ENCODE measurements at places on chromosomes 7 and 10.

GRCh38 chr10:132502544-132503300 is 34.9 kb upstream of the INPP5A start:
- no peak for DNase-seq

DNA sequence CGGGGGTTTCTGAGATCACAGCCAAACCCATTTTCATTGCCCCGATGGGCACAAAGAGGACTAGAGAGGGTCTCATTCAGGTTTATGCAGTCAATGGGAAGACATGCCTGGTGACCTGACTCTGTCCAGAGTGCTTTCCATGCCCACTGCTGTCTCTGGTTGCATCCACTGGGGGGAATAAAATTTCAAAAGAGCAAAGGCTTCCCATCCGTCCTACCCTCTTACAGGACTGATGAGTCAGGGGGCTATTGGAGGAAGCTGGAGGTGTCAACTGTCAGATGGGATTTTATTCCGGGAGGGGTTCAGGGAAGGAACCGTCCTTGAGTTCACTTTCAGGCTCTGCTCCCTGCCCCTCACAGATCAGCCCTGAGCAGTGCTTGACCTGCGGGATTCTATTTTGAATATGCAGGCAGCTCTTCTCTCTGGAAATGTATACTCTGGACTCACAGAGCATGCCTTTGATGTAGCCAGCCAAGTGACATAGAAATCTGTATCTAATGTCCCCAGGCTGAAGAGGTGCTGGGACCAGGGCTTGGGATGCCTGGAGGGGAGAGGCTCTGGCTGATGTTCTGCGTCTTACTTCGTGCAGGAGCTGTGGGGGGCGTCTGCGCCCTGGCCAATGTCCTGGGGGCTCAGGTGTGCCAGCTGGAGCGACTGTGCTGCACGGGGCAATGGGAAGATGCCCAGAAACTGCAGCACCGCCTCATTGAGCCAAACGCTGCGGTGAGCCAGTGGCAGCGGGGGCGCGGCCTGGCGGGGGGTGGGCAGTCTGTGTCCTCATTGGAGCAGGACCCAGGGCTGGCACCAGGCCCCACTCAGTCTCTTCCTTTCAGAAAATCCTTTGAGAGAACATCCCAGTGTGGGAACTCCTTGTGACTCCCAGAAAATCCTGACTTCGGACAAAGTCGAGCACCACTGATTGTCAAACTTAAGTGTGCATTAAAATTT is 12.0 kb downstream of the C10orf62 start:
- DNase-seq: no peak

DNA sequence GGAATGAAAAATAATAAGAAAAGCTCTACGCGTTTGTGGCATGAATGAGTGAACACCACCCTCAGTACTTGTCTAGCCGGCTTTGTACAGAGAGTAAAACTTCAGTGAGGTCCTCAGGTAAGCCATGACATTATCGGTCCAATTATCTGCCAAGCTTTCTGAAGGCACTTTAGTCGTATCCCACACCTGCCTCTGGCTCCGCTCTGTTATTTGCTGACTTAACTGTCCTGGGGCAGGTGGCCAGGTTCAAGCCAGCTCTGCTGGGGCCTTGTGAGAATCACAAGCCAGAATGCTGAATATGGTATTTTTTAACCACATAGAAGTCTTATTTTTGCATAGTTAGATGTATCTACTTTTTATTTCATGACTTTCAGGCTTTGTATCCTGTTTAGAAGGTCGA is 66.0 kb upstream of the FHIP2A start:
- no peak for DNase-seq

- DNase-seq: peak; percentile 40
Measured at GRCh38 chr7:117047496-117047895, 94.2 kb downstream of the ST7 start.

DNA sequence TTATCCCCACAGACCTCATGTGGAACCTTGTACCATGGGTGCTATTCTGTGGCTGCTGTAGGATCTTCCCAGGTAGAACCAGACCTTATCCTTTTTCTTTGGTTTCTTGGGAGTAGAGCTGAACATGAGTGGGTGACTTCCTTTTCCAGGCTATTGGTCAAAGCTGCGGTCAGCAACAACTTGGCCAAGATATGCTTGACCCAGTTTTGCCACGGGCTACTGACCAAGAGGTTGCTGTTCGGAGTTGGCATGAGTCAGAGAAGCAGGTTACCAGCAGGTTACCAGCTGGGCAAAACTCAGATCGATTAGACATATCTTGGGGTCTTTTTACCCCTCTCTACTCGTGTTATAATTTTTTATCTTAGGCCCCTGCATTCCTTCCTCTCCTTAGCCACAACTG is 36.7 kb upstream of the HDAC9 start:
- no peak for DNase-seq

DNA sequence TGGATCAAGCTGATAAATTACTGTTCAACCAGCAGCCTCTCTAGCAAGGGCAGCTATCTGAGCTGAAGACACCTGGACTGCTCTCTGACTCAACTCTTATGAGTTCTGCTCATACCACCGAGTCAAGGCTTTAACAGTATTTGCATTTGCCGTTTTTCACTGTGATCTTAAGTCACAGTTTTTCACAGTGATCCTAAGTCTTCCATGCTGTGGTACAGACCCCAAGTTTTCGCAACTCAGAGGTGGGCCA is 31.3 kb downstream of the PIP4K2A start:
- no peak for DNase-seq

- DNase-seq: no peak
Measured at GRCh38 chr7:104005197-104005596, 15.7 kb upstream of the RELN start.

GRCh38 chr7:31850601-31851000 is 163.6 kb downstream of the PPP1R17 start:
- DNase-seq: no peak

- no peak for DNase-seq
Measured at GRCh38 chr7:26618449-26618848, 245.9 kb downstream of the SKAP2 start.

DNA sequence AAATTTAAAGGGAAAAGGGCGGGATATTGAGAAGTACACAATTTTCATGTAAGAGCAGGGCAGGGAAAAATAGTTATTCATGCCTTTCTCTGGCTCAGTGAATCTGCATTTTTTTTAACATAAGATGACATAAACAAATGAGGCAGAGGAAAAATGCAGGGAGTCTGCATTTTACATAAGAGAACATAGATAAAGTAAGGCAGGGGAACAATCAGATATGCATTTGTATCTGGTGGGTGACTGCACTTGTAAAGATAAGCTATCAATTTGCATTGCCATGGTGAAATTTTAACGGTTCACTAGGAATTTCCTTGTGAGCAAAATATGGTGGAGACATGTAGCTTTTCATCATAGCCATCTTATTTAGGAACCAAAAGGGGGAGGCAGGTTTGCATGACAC is 33.5 kb downstream of the ALOX5 start:
- no peak for DNase-seq

DNA sequence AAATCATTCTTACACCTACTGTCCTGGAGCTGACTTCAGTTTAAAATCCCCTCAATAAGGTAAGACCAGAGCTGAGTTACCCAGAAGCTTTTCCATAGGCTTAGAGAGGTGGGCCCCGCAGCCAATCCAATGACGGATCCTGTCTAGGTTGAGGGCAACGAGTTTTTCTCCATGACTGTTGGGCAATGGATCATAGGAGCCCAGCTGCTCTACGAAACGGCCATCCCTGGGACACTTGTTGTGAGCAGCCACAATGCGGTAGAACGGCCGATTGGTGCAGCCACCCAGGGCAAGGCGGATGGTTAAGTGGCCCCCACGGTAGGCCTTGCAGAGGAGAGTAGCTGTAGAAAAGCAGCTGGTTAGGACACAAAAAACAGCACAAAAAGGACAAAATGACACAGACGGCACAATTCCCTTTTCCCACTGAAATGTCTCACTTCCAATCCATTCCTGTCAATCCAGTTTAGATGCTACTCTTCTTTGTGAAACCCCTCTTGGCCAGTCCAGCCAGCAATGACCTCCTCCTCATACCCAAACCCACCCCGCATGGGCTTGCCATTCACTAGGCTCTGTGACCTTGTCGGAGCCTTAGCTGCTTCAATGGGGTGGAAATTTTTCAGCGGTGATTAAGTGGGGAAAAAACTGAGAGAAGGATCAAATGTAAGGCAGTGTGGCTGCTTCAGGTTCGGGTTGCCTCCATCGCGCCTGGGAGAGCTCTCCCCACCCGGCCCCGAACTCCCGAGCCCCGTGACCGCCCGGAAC is 580 bp downstream of the MRPS16 start:
- DNase-seq: peak; percentile 26

DNA sequence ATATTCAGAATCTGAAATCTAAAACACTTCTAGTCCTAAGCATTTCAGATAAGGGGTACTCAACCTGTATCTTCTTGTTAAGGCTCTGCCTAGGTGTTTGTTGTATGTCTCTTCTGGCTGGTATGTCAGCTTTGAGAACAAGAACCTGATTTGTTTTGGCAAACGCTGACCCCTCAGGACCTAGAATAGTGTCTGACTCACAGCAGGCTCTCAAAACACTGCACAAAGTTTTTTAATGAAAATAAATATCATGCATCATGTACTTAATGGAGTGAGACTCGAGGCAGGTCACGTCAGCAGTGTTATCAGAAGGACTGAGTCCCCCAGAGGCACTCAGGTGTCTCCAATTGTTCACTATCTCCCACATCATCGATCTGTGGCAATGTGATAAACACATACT is 99.1 kb downstream of the GLI3 start:
- no peak for DNase-seq

DNA sequence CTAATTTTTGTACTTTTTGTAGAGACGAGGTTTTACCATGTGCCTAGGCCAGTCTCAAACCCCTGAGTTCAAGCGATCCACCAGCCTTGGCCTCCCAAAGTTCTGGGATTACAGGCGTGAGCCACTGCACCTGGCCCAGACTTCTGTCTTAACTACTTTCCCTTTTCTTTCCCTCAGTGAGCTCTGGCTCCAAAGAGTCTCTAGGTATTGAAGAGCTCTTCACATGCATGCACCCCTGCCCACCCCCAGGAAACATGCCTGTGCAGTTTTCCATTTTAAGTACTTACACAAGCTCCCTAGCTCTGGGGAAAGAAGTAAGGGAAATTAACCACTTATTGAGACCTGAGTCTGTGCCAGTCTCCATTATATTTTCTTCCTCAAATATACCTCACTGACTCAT is 2.0 kb downstream of the MYOZ1 start:
- no peak for DNase-seq
